ENCODE measurements at places on chromosomes 4 and X. TPM values are rescaled to one million over a fixed set of nuclear protein-coding genes. Genes with fewer than 3 reads are reported as not detected.

Gene ARAP2
- 62.7 TPM for polyA plus RNA-seq

Gene TRIM75
- polyA plus RNA-seq, result not detected

Gene SSX4
- not detected for polyA plus RNA-seq

Gene SPATA4
- not detected for polyA plus RNA-seq

Gene MSMO1
- 22.5 TPM for polyA plus RNA-seq

DNA sequence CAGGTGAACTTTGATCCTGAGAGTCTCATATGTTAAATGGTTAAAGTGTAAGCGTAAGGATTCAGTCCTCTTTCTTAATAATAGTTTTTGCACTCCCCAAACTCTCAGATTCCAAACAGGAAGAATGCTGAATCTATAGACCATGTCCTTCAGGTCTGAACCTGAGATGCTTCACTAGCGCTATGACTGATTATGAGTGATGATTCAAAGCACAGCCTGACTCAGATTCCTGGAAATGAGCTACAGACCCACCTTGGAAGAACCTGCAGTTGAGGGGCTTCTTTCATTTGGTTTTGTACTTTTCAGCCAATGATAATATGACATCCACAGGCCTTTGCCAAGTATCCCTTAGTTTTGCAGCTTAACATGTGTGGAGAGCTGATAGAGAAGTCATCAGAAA lies 1.4 kb downstream of the EDNRA start:
- no peak for DNase-seq

DNA sequence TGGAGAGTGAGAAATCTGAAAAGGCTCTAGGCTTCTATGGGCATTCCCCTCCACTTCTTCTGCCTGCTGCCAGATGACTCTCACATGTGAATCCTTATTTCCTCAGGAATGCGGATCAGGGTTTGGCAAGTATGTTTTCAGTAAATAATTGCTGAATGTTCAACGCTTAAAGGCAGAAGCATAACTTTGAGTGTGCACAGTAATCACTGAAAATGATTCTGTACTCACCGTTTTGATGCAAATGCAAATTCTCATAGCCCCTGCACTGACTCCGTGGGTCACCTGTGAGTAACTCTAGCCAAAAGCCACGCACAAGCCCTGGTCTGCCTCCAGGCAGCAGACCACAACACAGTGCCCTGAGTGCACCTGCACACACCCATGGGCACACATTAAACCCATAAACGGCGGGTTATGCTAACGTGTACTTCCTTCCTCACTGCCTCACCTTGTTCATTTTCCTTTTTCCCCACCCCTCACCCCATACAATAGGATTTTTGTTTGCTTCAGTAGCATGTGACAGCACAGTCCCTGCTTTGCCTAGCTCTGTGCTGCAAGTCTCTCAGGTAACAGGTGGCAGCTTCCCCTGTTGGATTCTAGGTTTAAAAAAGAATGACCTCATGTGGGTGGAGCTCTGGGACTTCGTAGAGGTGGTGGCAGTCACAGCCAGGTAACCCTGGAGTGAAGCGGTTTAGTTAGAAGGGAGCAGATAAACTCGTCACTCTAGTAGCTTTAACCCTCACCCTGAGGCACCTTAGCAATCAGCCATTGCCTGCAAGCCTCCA lies at the start of gene ARHGEF38:
TSS of gene ARHGEF38 (plus strand) at position 656 of the 782 bp plus-strand sequence. CDS start 146 bp downstream, outside the sequence.
- DNase-seq, result no peak

- DNase-seq, result no peak
Measured at GRCh38 chr4:72582853-72583252, 13.8 kb upstream of the ADAMTS3 start.

DNA sequence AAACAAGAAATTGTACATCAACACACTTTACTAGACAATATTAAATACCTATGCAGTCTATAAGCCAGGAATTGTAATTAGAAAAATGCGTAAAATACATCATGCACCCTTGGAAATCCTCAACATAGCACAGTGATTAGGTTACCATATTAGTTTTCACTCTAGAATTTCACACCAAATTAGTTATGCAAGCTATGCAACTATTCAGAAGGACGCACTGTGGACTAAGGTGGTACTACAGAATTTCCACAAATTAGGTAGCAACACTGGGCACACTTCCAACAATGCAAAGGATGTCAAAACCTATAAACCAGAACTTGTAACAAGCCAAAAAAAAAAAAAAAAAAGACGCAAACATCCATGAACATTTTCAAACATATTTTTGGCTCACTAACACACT lies 71.1 kb upstream of the ZCCHC13 start:
- no peak for DNase-seq

DNA sequence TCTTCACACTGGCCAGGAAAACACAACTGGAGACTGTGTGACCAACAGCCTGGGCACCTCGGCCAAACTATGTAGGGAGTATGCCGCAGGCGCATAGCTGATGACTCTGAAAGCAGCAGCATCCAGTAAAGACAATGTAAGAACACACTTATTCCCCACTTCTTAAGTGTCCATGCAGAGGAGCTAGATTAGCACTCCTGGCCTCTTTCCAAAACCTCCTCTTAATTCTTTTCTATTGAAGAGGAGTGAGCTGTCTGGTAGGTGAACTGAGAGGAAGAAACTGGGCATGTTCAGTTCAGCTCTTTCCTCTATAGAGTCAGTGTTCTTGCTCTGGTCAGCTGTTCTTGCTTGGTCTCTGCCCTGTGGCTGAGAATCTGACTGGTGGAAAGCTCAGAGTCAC lies 21.1 kb downstream of the NMU start:
- DNase-seq, result no peak

- DNase-seq, result peak; percentile 52
Measured at GRCh38 chrX:82127228-82128123, 925.6 kb downstream of the SH3BGRL start.

GRCh38 chr4:11507920-11508319 lies 79.2 kb upstream of the HS3ST1 start:
- no peak for DNase-seq

DNA sequence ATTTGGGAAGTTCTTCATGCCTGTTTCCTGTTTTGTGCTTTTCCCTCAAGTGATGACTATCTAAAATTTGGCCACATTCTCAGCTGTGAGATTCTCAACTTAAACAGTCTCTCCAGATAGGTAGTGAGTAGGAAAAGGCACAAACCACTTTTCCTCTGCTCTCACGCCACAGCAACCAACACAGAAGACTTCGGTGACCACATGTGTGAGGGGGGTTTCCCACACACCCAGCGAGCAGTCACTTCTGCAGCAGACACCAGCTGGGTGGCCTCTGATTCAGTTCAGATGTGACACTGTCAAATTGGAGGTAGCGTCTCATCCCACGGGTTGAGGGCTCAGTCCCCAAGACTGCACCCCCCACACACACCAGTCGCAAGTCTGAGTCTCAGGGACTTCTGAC lies 25.1 kb upstream of the CLDN34 start:
- DNase-seq, result peak; percentile 59

DNA sequence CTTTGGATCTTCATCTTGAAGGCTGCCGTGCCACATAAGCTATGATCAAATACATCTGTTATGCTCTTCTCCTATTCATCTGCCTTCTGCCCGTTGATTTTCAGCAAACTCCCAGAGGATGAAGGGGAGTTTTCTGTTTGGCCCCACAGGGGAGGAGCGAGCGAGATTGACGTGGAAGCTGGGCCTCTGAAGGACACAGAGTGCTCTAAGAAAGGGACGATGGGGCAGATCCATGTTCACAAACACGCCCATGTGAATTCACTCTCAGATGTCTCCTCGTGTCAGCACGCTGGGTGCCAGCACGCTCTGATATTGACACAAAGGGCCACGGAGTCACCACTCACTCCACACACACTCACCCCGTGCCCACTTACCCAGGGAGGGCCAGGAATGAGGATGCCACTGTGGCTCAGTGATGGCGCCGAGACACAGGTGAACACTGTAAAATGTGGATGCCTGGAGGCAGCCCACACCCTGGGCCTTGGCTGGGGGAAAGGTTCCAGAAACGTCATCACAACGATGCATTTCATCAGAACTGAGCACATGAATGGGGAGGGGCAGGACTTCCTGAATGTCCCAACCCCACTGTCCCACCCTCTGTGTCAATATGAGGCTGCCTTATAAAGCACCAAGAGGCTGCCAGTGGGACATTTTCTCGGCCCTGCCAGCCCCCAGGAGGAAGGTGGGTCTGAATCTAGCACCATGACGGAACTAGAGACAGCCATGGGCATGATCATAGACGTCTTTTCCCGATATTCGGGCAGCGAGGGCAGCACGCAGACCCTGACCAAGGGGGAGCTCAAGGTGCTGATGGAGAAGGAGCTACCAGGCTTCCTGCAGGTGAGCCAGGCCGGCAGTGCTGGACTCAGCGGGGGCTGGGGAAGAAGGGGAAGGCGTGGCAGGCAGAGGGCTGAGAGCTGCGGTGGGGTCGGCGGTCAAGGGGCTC lies at the start of gene S100P:
TSS of gene S100P (plus strand) at position 648 of the 946 bp plus-strand sequence. CDS start at position 703, 55 bp downstream.
- DNase-seq, result no peak

DNA sequence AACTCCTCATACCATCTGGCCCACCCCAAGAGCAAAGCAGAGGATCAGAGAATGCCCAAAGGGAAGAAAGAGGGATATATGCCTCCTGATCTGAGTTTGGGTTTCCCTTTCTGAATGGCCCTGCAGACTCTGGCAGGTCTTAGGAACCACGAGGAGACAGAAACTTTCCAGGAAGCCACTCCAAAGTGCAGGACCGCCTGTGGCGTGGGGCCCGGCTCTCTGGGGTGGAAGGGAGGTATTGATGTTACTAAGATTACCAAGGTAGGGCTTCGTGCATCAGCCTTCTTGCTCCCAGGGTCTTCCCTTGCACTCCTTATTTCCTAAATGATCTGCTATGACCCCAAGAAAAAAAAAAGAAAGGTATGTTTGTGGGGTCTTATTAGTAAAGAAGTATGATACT lies 41.9 kb upstream of the SPRY1 start:
- no peak for DNase-seq

- DNase-seq, result no peak
Measured at GRCh38 chr4:115944146-115944905, 830.9 kb upstream of the NDST4 start.

GRCh38 chr4:70747874-70748273 lies 26.1 kb downstream of the RUFY3 start:
- no peak for DNase-seq

GRCh38 chr4:77493120-77493752 lies 112.4 kb upstream of the CXCL13 start:
- DNase-seq, result no peak

- no peak for DNase-seq
Measured at GRCh38 chr4:153518001-153518400, 51.8 kb downstream of the TMEM131L start.
